Inflammatory macrophage (primary cell): ENCODE measurements at places on chromosomes 7 and 10.

DNA sequence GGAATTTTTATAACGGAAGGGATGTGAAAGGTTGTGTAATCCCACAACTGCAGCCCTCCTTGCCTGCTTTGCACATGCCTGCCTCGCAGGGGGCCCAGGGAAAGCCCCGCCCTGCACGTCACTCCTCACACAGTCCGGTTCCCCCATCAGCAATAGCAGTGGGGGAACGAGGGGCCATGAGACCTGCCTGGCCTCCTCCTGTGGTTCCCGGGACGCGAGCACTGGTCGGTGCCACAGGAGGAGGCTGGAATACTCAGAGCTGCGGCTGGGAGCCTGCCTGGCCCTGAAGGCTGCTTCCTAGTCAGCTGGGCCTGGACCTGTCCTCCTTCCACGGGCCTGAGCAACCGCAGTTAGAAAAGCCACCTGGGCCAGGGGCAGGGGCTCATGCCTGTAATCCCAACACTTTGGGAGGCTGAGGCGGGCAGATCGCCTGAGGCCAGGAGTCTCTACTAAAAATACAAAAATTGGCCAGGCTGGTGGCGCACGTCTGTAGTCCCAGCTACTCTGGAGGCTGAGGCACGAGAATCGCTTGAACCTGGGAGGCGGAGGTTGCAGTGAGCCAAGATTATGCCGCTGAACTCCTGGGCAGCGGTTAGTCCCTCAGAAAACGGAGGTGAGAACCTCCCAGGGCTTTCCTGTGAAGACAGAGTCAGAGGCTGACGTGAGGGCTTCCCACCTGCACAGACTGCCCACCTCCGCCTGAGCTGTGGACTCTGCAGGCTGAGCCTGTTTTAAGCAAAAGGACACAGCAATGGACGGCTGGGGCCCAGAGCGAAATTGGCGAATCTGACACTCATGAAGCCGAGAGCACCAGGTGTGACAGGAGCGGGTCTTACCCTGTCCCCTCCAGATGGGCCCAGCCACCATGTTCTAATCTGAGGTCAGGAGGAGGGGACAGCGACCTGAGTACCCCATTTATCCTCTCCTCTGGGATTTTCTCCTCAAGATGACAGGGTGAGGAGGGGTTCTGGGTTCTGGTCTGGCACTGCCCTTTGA lies 52.9 kb downstream of the VIPR2 start:
- no peak for DNase-seq

DNA sequence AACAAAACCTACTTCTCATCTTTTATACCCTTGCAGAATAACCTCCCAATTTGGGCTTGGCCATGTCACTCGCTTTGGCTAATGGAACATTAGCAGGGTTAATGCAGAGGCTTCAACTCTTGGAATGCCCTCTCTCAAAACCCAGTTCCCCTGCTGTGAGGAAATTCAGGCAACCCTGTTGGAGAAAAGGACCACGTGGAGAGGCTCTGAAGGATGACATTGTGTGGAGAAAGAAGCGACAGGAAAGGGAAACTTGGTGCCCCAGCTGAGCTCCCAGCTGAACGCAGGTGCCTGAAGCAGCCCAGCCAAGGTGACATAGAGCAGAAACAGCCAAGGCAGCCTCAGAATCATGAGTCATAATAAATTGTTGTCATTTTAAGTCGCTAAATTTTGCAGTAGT lies 214.2 kb upstream of the GHITM start:
- no peak for DNase-seq

GRCh38 chr10:23613900-23614299 lies 175.0 kb downstream of the OTUD1 start:
- DNase-seq, result no peak

DNA sequence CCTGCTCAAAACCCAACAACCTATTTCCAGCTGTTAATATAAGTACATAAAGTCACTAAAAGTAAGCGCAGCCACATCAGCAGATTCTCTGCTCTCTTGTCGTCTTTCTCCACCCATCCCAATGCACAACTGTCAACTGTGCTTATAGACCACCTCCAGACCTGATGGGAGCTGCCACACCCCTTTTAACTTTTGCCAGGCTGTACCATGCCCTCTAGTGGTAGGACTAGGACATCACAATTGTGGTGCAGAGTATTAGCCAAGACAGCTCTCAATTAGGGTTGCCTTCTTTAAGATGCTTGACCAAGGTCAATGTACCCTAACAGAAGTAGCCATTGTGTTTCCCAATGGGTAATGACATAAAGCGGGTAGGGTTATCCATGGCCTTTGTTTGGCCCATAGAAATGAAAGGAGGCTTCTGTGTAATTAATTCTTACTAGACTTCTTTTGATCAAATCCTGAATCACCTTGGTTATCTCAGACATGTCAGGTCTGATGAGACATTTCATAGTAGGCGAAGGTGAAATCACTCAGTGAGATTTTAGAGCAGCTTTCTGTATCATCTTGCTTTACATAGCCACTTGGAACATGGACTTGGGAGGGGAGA lies 68.1 kb downstream of the SCRN1 start:
- peak; percentile 65 for DNase-seq

GRCh38 chr10:93333278-93333978 lies 148.7 kb downstream of the MYOF start:
- no peak for DNase-seq

DNA sequence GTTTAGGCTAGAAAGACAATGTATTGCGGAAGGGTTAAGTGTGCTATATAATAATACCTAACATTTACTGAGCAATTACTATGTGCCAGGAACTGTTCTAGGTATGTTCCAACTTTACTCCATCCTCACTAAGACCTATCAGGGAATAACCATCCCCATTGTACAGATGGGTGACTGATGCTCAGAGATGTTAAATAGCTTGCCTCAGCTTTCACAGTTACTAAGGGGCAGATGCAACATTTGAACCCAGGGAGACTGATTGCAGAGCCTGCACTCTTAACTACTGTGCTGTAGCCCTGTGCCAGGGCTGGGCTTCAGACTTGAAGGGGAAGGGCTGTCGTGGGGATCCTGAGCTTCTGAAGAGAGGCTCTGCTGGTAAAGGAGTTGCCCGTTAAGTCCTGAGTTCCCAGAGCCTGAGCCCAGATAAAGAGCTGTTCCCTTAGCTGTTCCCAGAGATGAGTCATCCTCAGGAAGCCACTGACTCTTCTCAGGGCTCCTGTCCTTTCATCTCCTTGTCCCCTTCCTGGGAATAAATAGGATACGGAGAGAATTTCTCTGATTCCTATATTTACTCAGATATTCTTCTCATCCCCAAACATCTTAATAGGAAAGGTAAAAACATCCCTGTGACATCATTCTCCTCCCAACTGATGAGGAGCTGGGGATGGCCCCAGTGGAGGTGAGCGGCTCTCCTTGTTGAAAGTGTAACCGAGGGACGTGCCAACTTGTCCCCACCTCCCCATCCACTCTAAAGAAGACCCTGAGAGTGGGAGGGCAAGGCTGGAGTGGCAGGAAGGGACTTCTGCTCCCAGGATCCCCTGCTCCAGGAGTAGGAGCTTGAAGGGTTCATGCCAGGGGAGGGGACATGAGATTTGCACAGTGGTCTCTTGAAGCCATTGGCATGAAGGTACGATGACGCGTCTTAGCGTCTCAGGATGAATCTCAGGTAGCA lies 28.0 kb upstream of the HABP2 start:
- DNase-seq, result no peak

DNA sequence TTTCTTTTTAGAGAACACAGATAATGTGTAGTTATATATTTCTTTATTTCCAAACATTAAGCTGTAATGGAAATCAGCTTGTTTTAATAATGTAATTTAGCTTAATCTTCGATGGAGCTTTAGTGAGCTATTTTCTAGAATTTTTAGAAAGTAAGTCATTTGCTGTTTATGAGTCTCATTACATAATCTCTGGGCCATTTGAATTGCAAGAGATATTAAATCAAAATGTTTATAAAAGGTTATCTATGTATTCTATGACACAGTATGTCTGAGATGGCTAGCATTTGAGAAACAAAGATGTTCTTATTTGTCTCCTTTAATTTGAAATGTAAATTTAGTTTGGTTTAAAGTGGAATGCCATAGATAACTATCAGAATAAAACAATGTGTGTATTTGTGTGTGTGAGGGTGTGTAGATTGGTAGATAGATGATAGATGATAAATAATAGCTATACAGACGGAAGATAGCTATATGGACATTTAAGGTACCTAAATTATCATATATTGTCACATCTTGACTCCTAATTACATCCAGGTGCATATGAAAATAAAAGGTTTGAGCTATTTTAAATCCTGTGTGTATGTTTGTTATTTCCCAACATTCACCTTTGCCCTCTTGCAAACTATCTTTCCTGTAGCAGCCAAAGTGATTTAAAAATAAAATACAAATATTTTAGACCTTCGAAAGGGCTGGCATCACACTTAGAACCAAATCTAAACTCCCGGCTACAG lies 478.0 kb upstream of the KLF6 start:
- no peak for DNase-seq

DNA sequence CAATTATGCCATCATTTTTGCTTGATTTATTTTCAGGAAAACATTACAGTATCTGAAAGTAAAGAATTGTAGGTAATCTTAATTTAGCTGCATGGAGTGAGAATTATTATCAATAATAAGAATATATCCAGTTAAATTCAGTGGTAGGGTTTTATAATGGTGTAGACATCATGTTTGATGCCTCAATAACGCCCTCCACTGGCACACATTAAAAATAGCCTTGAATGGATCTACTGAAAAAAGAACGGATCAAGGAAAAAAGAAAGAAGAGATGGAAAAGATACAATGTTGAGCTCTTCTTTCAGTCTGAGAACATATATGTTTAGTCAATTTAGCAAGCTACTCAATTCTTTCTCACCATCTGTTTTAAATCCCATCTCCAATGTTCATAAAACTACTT lies 319.2 kb downstream of the CDC14C start:
- DNase-seq, result no peak

DNA sequence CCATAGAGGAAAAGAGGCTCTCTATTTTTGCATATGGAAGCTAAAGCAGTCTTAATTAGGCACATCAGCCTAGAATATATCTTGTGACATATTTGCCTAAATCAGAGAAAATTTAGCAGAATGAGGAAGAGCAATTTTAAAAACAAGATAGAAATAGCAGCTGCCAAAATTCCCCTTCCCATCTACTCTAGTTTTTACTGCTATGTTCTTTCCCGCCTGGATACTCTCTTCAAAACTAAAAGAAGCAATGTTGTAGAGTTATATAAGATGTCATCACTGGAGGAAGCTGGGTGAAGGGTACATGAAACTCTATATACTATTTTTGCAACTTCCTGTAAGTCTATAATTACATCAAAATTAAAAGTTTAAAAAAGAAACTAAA lies 87.0 kb downstream of the ARMH3 start:
- DNase-seq, result peak; percentile 16

- DNase-seq, result no peak
Observed at GRCh38 chr10:354901-355617, 219.8 kb downstream of the ZMYND11 start.

GRCh38 chr7:107939573-107940489 lies 48.8 kb downstream of the DLD start:
- DNase-seq, result no peak

GRCh38 chr10:100803492-100803891 lies 58.1 kb downstream of the PAX2 start:
- DNase-seq, result no peak

DNA sequence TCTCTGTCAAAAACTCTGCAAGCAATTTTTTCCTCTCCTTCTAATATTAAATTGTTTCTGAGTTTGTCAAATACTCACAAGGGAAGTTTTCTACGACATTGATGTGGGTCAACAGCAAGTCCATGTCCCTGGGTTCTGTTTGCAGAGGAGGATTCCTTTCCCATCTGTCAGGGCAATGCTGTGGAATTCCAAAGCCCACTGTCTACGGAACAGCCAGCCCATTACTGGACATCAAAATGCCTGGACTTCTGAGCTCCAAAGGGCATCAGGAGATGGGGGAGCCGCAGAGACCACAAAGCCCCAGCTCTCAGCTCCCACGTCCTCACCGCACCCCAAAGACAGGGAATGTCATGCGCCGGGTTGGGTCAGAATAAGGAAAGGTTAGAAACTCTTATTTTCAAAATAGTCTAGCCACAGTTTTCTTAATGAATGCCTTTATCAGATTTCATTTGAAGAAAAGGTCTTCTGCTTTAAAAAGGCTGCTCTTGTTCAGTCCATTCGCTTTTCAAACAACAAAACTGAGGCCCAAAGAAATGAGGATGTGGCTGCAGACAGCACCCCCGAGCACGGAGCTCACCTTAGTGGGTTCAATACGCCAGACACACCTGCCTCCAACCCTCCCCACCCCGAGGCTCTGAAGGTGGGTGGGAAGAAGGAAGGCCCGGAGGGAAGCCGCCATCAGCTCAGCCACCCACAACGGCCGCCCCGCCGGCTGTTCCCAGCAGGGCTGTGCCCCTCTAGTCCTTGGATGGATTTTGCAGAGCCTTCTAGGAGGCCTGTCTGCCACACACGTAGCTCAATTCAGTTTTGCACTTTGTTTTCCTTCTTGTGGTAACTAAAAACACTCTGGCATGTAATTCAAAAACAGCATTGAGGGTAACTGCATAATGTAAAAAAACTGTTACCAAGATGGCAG lies 44.7 kb downstream of the PTPRN2 start:
- DNase-seq, result no peak

GRCh38 chr7:30226614-30227268 lies 57.7 kb upstream of the ZNRF2 start:
- no peak for DNase-seq

DNA sequence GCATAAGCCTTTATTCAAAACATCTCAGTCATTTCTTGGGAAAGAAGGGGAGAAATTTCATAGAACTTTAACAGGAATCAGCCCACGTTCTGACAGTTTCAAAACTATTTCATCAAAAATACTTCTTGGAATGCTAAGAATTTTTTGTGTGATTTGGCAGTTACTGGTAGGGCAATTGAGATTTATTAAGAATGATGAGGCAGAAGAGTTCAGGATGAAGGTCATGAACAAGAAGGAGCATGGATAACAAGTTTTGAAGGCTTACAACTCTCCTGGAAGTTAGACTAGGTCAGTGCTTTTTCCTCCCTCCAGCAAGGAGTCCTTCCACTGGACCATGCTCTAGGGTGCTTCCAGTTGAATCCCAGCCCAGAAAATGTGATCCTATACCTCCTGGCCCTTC lies 569.9 kb downstream of the ANKRD7 start:
- DNase-seq, result no peak

GRCh38 chr10:72687035-72687434 lies 4.9 kb upstream of the MCU start:
- DNase-seq, result no peak

DNA sequence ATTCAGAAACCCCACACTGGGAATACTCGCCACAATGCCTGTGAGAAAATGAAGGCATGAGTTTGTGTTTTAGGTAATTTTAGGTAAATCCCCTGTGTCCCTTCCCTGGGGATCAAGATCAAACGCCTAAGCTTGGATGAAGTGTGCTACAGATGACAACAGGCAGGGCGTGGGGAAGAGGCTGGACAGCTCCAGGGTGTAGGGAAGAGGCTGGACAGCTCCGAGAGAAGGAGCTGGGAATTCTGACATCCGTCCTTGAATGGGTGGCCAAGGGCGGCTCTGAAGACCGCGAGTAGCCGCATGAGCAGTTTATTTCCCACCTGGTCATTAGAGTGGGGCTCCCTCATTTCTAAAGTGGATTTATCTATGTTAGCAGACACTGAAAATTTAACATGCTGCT lies 109.7 kb downstream of the RAMP3 start:
- DNase-seq, result no peak
